ENCODE measurements at places on chromosomes 7 and 10.

DNA sequence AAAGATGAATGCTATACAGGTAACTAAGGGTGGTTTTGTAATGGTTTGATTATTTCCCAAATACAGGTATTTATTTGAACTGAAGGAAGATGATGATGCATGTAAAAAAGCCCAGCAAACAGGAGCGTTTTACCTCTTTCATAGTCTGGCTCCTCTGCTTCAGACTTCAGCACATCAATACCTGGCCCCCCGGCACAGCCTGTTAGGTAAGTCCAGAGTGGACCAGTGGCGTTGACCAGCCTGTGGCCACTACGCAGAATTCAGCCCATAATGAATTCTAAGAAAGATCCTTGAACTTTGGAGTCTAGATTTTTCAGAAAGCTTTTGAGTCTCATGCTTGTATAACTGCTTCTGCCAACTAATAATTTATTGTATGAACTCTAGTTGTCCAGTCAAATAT, 9.7 kb downstream of the NUDT13 start:
- DNase-seq = no peak

DNA sequence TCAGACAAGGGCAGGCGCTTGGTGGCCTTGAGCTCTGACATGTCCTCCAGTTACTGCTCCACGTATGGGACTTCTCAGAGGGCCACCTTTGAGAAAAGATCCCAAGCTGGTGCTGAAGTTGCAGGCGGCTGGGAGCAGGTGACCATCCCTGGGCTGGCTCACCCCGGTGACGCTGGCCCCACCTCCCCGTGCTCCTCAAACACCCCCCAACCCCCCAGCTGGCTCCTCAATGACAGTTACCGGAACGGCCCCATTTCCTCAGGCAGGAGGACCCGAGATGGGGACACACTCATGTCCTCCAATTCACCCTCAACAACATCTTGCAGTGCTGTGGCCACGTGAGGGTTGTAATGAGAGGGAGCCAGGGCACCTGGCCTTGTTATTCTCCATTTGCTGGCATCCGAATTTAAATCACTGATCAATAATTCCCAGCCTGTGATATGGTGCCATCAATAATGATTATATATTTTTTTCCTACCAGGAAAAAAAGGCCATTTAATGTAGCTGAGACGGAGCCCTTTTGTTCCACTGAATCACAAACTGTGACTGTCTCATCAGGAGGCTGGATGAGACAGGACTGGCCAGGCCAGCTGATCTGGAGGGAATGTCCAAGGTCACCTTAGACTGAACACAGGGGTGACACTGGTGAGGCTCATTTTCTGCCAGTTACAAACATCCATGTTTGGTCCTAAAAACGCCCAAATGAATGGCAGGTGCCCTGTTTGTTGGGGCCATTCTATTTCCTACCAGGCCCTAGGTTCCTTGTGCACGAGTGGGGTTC, 64.5 kb downstream of the CHST15 start:
- no peak for DNase-seq

GRCh38 chr7:130900471-130901076, 166.6 kb upstream of the KLF14 start:
- no peak for DNase-seq

DNA sequence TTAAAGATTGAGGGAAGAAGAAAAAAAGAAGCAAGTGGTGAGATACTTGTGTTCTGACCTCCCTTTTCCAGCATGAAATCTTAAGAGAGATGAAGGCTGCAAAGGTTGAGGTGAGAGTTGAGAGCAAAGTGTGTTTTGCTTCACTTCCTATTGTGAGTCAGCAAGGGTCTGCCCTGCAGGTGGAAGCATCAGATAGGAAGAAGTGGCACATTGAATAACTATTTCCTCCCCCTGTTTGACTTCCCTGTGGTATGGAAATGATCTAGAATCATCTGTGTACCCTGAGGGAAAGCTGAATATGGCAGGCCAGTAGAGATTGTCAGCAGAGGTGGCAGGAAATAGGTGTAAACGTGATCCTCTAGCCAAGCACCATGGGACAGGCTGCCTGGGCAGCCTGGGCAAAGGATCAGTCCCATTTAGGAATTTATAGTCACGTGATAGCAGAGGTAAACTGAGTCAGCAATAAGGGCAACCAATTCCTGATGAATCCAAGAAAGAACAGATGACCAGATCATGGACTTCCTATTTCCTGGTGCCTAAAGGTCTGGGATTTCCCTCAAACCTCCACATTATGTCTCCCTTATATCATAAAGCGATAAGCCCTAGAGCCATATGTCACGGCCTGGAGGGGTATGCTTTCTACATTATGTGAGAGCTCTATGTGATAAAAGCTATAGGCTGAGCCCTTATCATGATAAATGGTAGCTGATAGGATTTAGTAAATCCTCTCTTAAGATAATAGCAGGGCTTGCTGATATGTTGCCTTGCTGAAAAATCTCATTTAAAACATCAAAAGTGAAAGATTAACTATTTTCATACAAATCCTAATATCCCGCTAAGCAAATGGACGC, 287.0 kb downstream of the MDFIC start:
- no peak for DNase-seq

GRCh38 chr7:106566672-106567071, 94.3 kb downstream of the CCDC71L start:
- DNase-seq = no peak

DNA sequence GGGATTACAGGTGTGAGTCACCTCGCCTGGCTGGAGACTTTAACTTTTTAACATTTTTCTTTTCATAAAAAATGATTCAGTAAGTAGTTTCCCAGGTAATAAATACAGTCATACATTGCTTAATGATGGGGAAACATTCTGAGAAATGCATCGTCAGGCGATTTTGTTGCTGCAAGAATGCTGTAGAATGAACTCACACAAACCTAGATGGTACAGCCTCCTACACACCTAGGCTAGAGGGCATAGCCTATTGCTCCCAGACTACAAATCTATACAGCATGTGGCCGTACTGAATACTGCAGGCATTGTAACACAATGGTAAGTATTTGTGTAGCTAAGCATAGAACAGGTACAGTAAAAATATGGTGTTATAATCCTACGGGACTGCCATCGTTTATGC, 108.5 kb upstream of the SFMBT2 start:
- DNase-seq = peak; percentile 3

- DNase-seq = no peak
These were observed 27.5 kb downstream of the MICALL2 start for GRCh38 chr7:1431634-1432380.
